ENCODE measurements at places on chromosomes 1 and 21.

DNA sequence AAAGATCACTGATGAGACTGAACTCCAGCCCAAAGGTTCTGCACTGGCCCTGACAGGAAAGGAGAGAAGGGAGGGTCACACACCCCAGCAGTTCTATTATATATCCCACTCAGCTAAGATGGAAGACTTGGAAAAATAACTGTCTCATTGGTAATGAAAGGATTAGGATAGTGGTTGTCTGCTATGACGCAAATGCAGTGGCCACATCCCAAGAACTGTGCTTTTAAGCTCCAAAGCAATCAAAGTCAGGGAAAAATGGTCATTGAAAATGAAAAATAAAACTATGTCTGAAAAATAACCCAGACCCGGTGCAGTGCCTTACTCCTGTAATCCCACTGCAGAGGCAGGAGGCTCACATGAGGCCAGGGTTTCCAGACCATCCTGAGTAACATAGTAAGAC is 31.0 kb downstream of the PSMG1 start:
- no peak for DNase-seq

GRCh38 chr1:221085701-221086375 is 206.6 kb downstream of the HLX start:
- no peak for DNase-seq

DNA sequence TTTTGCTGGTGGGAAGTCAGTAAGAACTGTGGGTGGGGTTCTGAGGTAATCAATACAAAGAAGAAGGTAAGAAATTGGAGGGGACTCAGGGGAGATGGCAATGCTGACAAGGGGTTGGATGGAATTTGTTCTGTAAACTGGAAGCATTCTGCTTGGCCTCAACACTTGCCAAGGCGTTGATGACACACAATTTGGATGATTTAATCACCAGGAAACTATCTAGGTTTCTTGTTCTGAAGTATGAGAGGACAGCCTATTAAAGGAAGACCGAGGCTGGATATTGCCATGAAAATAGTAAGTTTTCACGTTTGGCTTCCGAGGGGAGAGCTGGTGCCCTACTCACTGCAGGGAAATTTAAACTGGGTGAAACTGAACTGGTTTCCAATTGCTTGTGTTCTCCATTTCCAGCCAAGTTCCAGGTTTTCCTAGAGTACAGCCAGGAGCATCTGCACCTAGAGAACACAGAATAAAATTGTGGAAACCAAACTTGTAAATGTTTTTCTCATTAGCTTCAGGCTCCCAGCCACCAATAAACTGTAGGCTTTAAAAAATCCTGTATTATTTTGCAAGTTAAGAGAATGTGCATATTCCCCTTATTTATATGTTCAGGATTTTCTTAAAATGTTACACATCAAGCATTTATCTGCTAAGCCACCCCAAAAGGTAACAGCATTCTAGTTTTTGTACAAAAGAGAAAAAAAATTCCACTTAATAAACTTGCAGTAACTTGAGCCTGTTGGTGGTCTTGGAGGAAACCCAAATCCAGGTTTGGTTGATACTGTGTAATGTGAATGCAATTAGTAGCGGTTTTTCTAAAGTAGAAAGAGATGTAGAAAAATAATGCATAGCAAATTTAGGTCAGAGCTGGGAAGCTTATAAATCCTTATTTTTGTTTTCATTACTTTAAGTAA is 53.8 kb downstream of the ROR1 start:
- peak; percentile 52 for DNase-seq

DNA sequence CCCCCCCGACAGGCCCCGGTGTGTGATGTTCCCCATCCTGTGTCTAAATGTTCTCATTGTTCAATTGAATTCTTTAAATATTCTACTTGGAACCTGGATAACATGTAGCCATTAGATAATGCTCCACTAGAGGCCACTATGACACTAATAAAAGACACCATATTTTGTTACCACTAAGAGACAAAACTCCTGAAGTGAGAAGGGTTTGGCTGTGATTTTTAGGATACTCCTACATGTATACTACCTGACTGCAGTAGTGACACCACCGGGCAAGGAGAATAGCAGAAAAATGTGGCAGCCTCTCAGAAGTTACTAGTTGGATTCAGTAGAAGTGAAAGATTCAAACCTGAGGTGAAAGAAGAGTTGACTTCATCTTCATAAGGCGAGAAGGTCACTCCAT is 36.0 kb downstream of the F5 start:
- DNase-seq: peak; percentile 67

- DNase-seq: no peak
Measured at GRCh38 chr1:213444224-213444623, 393.2 kb downstream of the RPS6KC1 start.

DNA sequence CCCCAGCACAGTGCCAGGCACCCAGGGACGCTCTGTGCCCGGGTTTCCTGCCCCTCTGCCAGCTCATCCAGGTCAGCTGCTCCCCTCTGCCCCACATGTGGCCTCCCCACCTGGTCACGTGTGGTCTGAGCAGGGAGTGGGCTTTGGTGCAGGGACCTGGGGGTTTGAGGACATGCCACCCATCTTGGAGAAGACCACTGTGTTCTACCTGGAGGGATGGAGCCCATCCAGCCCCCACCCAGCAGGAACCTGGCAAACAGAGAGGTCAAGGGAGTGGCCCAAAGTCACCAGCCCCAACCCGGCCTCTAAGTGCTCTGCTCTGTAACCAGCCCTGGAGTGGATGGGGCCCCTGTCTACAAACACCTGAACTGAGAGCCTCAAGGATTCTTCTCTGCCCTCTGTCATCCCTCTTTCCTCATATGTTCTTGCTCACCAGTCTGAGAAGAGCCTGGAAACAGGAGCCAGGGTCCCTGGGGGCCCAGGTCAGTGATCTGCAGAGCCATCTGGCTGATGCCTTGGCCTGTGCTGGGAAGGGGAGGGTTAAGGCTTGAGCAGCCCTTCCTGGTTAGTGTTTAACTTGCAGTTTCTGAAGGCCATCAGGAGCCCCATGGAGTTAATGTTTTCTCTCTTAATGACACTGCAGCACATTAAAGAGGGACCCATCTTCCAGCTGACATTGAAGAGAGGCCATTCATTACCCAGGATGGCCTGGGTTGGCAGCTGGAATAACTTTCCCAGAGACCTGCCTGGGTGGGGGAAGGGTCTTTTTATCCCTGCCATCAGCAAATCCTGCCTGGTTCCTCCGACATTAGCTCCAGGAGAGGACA is 235.4 kb downstream of the PTPRU start:
- no peak for DNase-seq

GRCh38 chr1:167301355-167301754 is 80.7 kb downstream of the POU2F1 start:
- no peak for DNase-seq

- no peak for DNase-seq
Measured at GRCh38 chr1:222918801-222919477, 104.1 kb downstream of the DISP1 start.

DNA sequence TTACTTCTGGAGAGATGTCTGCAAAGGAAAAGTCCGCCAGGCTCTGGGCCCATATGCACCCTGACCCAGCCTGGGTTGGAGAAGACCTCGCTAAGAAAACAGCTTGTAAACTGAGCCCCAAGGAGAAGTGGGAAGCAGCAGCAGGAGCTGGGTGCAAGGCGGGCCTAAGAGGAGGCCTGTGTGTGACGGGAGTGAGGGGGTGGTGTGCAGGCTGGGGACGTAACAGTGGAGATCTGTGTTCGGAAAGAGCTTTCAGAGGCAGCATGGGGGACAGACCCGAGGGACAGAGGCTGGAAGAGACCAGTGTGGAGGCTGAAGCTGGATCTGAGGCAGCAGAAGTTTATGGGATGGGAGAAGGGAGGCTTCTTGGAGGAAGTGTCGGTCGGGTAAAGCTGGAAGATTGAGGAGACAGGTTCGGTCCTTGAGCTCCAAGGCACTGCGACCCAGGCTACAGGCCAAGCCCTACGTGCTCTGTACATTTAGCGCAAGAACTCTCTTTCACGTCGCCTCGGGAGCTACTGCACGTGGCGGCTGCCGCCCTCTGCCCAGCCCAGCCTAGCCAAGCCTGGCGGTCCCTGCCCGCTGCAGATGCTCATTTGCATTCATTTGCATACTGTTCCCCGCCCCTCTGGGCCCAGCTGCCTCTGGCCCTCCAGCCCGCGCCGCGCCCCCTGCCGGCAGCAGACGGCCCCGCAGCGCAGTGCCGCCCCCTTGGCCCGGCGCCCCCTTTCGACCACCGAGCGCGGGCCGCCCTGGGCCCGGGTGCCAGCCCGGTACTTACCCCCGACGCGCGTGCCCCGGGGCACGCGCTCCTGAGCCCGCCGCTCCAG is 6.3 kb downstream of the HPCA start:
- peak; percentile 79 for DNase-seq

DNA sequence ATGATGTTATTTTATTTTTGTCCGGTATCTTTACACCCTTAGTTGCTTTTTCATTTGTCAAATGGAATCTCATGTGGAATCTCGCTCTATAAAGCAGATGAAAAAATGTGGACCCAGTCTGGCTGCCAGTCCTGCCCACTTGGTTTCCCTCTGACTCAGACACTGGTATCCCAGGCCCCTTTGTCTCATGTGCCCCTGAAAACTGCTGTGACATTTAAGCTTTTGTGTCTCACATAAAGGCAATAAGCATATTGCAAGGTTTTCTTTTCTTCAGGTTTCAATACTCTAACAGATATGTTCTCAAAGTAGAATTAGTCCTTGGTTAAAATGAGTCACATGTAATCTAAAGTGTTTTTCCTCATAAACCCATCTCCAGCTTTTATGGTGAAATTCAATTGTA is 183.3 kb downstream of the ST6GALNAC3 start:
- DNase-seq: no peak

- DNase-seq: no peak
Measured at GRCh38 chr21:37043818-37044217, 29.1 kb downstream of the PIGP start.

DNA sequence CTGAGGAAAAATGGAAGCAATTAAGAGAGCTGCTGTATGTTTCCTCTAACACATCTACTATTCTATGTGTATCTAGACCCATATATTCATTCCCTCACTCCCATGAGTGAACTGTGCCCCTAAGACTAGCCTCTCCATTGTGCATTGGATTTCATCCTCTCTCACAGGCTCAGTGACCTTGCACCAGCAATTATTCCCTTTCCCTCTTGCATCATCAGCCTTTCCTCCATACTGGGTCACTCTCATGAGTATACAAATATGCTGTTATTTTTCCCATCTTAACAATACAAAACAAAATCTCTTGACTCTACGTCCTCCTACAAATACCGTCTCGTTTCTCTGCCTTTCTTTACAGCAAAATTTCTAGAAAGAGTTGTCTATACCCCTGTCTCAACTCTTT is 29.4 kb upstream of the METTL18 start:
- no peak for DNase-seq

DNA sequence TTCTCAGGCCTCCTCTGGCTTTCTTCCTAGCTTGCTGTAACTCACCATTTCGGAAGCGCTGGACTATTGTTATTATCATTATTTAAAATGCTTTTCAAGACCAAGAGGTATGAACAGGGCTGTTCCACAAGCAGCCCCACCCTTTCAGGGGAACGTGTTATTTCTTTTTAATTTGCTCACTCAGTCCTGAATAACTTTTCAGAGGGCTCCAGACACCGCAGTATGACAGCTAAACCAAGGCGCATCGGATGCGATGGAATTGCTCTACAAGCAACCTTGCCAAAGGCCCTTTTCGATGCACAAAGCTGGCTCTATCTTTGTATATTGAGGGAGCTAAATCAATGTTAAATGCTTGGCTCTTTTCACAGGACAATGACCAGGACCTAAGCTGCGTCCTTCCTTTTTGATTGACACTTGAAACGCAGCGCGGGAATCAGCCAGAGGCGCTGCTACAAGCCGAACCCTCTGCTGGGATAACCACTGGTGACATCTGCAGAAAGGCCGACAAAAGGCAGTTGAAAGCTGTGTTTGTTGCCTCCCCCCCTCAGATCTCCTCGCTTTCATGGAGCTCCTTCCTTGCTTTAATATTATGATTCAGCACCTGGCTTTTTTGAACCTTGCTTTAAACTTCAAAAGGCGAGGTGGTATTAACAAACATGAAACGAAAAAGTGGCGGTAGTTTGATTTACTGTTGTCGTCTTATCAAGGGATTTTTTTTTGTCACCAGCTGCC is 204.7 kb upstream of the PROX1 start:
- no peak for DNase-seq

GRCh38 chr1:193270996-193271395 is 84.6 kb upstream of the B3GALT2 start:
- DNase-seq: no peak

DNA sequence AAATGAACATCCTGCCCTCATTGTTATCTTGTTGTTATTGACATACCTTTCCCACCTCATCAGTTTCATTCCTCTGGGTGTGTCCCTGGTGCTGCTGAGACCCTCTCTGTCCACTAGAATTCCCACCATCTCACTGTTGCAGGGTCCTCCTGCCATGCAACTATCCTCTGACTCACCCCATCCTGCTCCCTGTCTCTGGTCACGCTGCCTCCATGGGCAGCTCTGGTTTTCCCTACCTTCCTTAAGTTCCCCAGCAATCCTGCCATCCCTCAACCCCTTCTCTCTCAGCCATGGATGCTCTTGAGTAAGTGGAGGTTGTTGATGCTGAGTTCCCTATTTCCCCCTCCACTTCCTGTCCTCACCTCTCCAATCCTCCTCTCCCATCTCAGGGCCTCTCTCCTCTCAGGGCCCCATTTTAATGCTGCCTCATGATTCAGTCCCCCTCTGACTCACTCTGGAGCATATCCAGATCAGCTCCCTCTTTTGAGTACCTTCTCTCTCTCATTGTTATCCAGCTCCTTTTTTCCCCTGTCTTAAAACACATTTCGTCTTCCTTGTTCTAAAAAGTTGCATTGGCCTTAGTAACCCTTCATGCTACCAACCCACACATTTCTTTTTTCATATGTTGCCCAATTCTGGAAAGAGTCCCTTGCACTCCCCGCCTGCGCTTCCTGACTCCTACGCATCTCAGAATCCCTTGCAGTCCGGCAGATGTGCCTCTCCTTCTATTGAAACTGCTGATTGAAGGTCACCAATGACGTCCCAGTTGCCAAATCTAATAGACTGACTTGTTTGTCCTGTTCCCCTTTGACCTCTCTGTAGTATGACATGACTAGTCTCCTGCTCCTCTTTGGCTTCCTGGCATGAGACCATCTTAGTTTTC is 92.0 kb downstream of the CNIH3 start:
- DNase-seq: peak; percentile 74

- peak; percentile 77 for DNase-seq
Measured at GRCh38 chr21:26964170-26964778, 2.6 kb downstream of the ADAMTS5 start.

- no peak for DNase-seq
Measured at GRCh38 chr1:9363061-9363471, 70.4 kb downstream of the SPSB1 start.

- no peak for DNase-seq
Measured at GRCh38 chr1:187417520-187417919, 588.8 kb downstream of the PLA2G4A start.

DNA sequence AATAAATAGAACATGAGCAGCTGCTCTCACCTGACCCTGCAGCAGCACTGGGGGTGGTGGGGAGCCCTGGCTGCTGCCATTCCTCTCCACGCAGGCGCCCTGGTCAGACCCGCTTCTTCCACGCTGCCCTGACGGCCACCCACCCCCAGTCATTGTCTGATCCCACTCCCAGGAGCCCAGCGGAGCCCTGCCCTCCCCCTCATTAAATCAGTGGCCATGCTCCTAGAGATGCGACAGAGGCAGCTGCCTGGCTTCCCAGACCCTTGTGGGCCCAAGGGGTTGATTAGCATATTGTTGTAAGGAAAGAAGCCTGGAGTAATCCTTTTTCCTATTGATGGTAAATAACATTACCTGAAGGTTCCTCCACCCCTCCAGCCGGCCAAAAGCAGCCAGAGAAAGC is 301.5 kb downstream of the RRAGC start:
- DNase-seq: no peak

GRCh38 chr1:20538227-20538626 is 14.1 kb upstream of the FAM43B start:
- no peak for DNase-seq

- no peak for DNase-seq
Measured at GRCh38 chr1:246255773-246256172, 251.3 kb downstream of the SMYD3 start.

All from GM03348 (cell line).